ENCODE measurements at places on chromosomes 3 and 15. TPM values are rescaled to one million over a fixed set of nuclear protein-coding genes. Genes with fewer than 3 reads are reported as not detected.

- H3K27ac ChIP-seq: no peak overlapping the region
- H3K4me1 ChIP-seq: peaks cover 4% of the 10 kb centered on the region
- no peak overlapping the region for H3K4me3 ChIP-seq
- H3K27me3 ChIP-seq: no peaks in the 10 kb centered on the region
- DNase-seq: no peak
These were observed 126.8 kb downstream of the DLG1 start for GRCh38 chr3:197171481-197172067.

Gene SLC24A1
- 3.6 TPM for total RNA-seq

Gene SKOR1
- total RNA-seq: under 0.01 TPM

Gene CCDC39
- total RNA-seq: 0.66 TPM

DNA sequence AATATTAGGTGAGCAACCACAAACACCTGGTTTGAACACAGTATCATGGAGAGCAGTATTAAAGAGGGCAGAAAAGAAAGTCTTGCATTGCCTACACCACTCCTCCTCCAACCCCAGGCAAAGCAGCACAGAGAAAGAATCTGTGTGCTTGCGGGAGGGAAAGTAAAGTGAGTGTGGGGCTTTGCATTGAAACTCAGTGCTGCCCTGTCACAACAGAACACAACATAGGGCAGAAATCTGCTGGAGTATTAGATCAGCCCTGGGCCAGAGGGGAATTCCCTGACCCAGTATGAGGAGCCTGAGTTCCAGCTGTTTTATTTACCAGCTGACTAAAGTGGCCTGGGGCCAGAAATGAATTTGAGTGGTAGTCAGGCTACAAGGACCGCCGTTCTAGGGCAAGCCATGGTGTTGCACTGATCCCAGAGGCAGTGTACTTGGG is 75.5 kb downstream of the SPATA16 start:
- H3K4me3 ChIP-seq: no peak overlapping the region
- no peaks in the 10 kb centered on the region for H3K4me1 ChIP-seq
- no peaks in the 10 kb centered on the region for H3K27me3 ChIP-seq
- H3K27ac ChIP-seq: no peak overlapping the region

DNA sequence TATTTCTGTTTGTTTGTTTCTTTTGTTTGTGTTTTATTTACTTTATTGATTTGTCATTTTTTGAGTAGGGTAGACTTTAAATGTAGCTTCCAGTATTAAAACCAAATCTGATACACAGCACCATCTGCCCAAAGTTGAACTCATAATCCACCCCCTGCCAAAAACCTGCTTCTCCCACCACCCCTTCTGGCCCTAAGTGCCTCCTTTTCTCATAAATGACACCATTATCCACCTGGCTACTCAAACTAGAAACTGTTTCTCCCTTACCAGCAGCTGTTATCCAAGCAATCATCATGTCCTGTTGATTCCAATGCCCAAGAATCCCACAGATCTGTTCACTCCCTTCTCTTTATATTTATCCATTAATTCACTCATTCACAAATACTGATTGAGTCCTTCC is 21.8 kb upstream of the PTX3 start:
- H3K27ac ChIP-seq: no peak overlapping the region
- DNase-seq: no peak
- no peaks in the 10 kb centered on the region for H3K36me3 ChIP-seq
- no peak overlapping the region for H3K4me3 ChIP-seq
- H3K27me3 ChIP-seq: no peaks in the 10 kb centered on the region

Gene SPINK8
- total RNA-seq: not detected

Gene ZNF592
- total RNA-seq: 14.3 TPM

DNA sequence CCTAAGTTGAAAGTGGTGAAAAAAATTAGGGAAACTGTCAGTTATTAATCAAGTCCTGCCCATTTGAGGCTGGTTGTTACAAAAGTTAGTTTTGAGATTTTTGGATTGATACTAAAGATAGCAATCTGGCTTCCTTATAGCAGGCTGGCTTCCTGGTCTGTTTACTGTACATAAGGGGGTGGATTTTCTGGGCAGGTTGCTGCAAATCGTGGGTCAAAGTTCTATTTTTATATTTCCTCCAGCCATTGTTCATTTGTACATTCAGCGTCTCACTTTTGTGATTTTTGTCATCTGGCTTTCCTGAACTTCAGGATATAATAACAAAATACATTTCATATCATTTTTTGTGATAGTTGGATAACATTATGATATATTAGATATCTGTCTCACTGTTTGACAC is 49.5 kb downstream of the CLDN1 start:
- DNase-seq: no peak
- no peak overlapping the region for H3K27ac ChIP-seq
- H3K27me3 ChIP-seq: no peaks in the 10 kb centered on the region
- no peaks in the 10 kb centered on the region for H3K36me3 ChIP-seq

DNA sequence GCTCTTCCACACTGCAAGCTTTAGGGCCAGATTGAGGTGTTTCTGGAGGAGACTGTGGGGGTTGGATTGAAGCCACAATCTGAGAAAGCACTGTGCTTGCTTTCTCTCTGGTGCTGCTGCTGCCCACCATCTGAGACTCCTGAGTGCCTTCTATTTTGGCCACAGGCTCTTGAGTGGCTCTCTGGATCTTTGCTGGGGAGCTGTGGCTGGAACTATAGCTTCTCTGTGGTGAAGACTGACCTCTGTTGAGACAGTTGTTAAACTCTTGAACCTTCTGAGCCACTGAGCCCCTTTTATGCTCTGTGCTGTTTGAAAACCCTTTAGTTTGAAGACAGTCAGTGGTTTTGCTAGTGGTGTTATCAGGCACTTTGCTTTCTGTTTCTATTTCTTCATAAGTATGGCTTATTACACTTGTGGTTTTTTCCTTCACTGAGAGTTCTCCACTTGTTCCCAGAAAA is 108.7 kb upstream of the TSPAN3 start:
- no peaks in the 10 kb centered on the region for H3K36me3 ChIP-seq
- no peak overlapping the region for H3K4me3 ChIP-seq
- peaks cover 12% of the 10 kb centered on the region for H3K4me1 ChIP-seq
- no peak for DNase-seq
- H3K27me3 ChIP-seq: no peaks in the 10 kb centered on the region

DNA sequence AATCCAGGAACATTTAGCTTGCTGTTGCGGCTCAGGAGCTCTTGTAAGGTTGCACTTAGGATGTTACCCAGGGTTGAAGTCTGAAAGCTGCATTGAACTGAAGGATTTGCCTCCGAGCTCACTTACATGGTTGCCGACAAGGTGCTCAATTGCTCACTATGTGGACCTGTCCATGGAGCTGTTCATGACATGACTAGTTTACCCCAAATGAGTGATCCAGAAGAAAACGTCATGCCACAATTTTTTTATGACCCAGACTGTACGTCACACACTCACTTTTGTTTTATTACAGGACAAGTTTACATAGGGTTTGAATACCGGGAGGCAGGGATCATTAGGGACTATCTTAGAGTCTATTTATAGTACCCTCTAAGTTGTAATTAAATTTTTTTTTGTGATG is 21.0 kb upstream of the CLDN11 start:
- H3K4me1 ChIP-seq: no peaks in the 10 kb centered on the region
- no peaks in the 10 kb centered on the region for H3K36me3 ChIP-seq
- no peak overlapping the region for H3K4me3 ChIP-seq

DNA sequence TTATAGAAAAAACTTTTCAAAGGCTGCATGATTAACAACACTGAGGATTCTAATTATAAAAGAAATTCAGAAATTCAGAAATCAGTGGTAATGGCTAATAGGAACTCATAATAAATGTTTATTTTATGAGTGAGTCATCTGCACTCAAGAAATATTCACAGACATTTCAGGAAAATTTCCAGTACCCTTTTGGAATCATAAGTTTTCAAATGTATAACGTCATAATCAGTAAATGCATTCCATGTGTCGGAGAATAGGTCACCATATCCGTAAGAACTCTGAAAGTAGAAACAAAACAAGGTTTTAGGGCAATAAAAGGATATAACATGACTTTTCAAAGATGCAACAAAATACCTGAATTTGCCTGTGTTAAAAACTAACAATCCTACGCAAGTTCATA is 24.7 kb downstream of the EOGT start:
- no peak overlapping the region for H3K27ac ChIP-seq
- no peaks in the 10 kb centered on the region for H3K27me3 ChIP-seq
- no peak for DNase-seq
- H3K4me1 ChIP-seq: no peaks in the 10 kb centered on the region
- H3K36me3 ChIP-seq: peaks cover 3% of the 10 kb centered on the region

Gene CCK
- not detected for total RNA-seq

GRCh38 chr3:107604057-107604822 is 81.5 kb downstream of the BBX start:
- H3K27me3 ChIP-seq: no peaks in the 10 kb centered on the region
- no peak for DNase-seq
- H3K36me3 ChIP-seq: no peaks in the 10 kb centered on the region
- H3K27ac ChIP-seq: no peak overlapping the region

Gene TPRG1
- total RNA-seq: 2.1 TPM

DNA sequence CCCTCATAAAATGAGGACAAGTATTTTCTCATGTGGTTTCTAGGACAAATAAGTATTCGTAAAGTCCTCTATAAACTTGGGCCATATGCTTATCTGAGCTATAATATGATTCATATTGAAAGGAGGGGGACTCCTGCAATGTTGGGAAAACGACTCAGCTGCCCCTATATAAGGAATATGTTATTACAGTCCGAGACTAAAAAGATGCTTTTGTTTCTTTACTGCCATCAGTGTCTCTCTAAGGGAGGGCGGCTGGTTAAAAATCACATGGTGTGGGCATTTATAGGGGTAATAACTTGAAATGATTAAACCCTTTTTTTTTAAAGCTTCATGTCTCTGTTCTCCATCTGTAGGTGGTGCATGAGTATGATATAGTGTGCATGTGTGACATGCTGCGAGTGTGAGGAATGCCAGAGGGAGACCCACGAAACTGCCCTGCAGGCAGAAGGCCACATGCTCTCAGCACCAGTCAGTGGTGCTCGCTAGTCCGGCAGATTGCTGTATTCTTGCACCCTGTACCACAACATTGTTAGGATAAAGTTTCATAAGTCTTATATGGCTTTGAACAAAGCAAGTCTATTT is 256.0 kb upstream of the CTDSPL start:
- no peak for DNase-seq
- no peaks in the 10 kb centered on the region for H3K27me3 ChIP-seq
- no peaks in the 10 kb centered on the region for H3K4me1 ChIP-seq
- H3K36me3 ChIP-seq: no peaks in the 10 kb centered on the region
- H3K4me3 ChIP-seq: no peak overlapping the region

- H3K27ac ChIP-seq: no peak overlapping the region
- no peaks in the 10 kb centered on the region for H3K27me3 ChIP-seq
- DNase-seq: no peak
- no peak overlapping the region for H3K4me3 ChIP-seq
- no peaks in the 10 kb centered on the region for H3K36me3 ChIP-seq
These were observed 154.1 kb upstream of the CBLB start for GRCh38 chr3:106022913-106023312.

Gene LRTM1
- total RNA-seq: not detected

GRCh38 chr3:24830230-24831152 is 335.8 kb upstream of the THRB start:
- peaks cover 19% of the 10 kb centered on the region for H3K4me1 ChIP-seq
- DNase-seq: no peak
- no peaks in the 10 kb centered on the region for H3K36me3 ChIP-seq
- H3K27ac ChIP-seq: no peak overlapping the region

DNA sequence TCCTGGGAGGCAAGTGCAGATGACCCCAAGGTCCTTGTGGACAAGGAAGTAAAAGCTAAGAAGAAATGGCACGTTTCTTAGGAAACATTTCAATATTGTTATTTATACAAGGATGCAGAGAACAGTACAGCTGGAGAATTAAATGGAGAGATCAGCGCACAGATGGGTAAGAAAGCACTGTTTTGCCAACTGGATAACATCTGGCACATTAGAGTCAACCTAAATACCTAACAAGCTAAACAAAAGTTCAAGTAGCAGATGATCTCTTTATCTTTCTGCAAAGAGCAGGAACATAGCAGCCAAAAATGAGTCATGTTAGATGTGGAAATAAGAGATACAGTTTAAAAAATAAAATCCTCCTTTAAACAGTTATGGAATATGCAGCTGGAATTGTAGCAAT is 15.7 kb upstream of the DPPA4 start:
- no peak overlapping the region for H3K27ac ChIP-seq
- no peak for DNase-seq
- H3K27me3 ChIP-seq: no peaks in the 10 kb centered on the region
- no peaks in the 10 kb centered on the region for H3K36me3 ChIP-seq
- H3K4me1 ChIP-seq: no peaks in the 10 kb centered on the region
- H3K4me3 ChIP-seq: no peak overlapping the region

- H3K27ac ChIP-seq: no peak overlapping the region
- no peaks in the 10 kb centered on the region for H3K27me3 ChIP-seq
- H3K36me3 ChIP-seq: no peaks in the 10 kb centered on the region
These were observed 11.3 kb downstream of the TMEM108 start for GRCh38 chr3:133049491-133049890.

All from body of pancreas (tissue), 4 donors.